ENCODE measurements at places on chromosomes 16 and 17.

- no peak for DNase-seq
Observed at GRCh38 chr17:45270828-45271418, 9.0 kb upstream of the SPATA32 start.

GRCh38 chr16:67145746-67146145, 5.1 kb downstream of the B3GNT9 start:
- no peak for DNase-seq

DNA sequence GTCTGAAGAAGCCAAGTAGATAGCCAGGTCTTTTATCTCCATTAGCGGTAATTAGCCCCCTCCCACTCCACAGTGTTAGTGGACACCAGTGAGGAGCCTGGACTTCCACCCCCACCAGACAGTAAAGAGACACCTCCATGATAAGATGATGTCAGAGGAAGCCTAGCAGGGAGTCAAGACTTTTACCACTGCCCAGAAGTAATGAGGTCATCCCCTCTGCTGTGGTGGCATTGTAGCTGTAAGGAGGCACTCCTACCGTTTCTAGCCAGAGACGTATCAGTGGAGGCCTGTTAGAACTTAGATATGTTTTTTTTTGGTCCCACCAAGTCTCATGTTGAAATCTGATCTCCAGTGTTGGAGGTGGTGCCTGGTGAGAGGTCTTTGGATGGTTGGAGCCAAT, 38.1 kb downstream of the PIK3R5 start:
- no peak for DNase-seq

GRCh38 chr17:80257716-80258213, 2.9 kb upstream of the RNF213 start:
- DNase-seq: no peak

DNA sequence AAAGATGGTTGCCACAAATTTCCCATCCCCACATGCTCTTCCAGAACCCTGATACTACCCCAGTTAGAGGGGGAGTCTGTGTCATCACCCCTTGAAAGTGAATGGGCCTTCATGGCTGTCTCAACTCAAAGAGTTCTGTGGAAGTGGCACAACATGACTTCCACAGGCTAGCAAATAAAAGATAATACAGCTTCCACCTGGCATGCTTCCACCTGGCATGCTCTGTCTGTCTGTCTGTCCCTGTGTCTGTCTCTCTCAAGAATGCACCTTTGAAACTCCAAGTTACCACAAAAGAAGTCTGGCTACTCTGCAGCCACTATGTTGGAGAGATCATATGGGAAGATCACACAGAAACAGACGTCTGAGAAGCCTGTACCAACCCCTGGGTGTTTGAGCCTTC, 35.0 kb downstream of the CFDP1 start:
- no peak for DNase-seq
